ENCODE measurements at places on chromosomes 6 and 20.

- no peak for DNase-seq
These were observed 130.3 kb downstream of the HACE1 start for GRCh38 chr6:104729433-104729832.

GRCh38 chr20:40307997-40308396 lies 381.0 kb downstream of the MAFB start:
- no peak for DNase-seq

- no peak for DNase-seq
These were observed 57.4 kb upstream of the DACT2 start for GRCh38 chr6:168376811-168377483.

DNA sequence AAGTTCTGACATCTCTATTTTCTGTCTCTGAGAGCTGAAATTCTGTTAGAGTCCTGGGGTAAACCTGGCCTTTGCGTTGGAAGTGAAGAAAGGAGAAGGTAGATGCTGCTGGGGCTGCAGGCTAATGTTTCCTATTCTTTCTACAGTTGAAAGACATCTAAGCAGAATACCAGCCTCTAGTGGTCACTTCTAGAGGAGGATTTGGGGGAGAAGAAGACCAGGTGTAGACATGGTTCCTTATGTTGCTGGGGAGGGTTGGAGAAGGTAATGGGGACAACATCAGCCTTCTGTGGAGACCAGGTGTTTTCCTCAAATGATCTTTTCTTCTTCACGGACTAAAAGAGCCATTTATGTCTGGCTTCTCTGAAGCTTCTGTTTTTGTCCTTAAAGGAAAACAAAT lies 62.6 kb downstream of the BTBD3 start:
- DNase-seq = no peak

- no peak for DNase-seq
These were observed 4.0 kb upstream of the ACSS1 start for GRCh38 chr20:25061821-25062530.

- no peak for DNase-seq
These were observed 7.7 kb downstream of the NRN1 start for GRCh38 chr6:5998711-5999687.

GRCh38 chr20:51275826-51276225 lies 252.9 kb upstream of the KCNG1 start:
- no peak for DNase-seq

- no peak for DNase-seq
These were observed 10.8 kb downstream of the EFCAB8 start for GRCh38 chr20:32869562-32869961.

All from activated CD4-positive, alpha-beta memory T cell treated with anti-CD3 and anti-CD28 coated beads, Interleukin-2, amount 10 ng/mL, durations not matched to agents 7 days and 5 days (primary cell).